ENCODE measurements at places on chromosomes 3 and 15.

GRCh38 chr3:13023971-13024764, 49.1 kb downstream of the IQSEC1 start:
- no peak for DNase-seq

DNA sequence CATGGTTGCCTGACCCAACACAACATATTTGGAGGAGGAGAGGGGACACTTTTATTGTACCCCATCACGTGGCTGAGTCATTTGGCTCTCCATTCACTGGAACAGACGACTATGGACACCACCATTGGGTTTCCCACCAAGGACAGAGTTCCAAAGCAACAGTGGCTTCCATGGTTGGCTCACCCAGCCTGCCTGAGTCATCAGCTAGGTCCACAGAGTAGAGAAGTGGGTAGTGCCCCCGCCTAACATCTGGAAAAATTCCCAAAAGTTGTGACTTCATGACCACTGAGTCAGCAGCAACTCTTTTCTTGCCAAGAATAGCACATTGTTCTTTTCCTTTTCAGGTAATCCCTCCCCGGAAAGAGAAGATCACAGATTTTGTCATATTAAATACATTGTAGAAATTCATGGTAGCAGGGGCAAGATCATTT, 3.0 kb upstream of the PPP1R2 start:
- no peak for DNase-seq

GRCh38 chr3:106560451-106560966, 691.7 kb upstream of the CBLB start:
- DNase-seq: no peak

DNA sequence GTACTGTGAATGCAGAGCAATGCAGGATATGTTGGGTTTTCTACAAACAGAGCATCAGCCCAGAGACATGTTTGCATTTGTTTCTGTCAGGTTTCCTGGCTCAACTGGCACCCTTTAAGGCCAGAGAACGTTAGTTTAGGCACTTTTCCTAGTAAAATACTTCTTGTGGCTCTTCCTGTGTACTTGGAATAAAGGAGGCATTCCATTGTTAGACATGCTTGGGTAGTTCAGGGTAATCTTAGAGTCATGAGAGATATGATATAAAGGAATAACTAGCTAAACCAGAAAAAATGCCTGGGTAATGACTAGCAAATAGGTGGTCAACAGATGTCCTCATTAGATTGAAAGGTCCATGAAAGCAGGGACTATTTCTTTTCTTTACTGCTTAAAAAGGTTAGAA, 60.4 kb upstream of the RBM5 start:
- no peak for DNase-seq

DNA sequence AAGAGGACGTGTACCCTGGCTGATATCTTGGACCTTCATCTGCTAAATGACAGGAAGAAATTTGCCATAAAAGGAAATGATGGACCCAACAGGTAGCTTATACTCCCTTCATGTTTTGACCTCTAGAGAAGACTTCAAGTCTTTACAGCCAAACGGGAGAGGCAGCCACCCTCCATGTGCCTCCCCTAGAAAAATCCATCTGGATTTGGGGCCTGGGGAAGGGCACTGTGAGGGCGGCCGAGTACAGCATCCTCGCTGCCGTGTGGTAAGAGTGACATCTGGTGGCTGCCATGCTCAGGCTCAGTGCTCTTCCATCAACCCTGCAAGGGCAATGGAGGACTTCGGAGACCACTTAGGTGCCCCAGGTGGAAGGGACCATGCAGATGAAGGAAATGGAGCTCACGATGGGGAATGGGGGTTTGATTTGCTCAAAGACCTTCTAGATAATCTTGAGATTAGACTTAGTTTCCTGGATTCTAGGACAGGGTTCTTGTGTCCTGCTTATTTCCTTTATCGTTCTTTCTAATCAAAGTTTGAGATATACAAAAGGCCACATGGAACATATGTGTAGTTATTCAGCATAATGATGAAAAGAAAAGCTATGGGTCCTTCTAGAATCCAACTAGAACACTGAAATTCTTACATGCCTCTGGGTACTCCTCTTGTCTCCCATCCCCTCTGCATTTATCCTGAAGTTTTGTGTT, 44.4 kb downstream of the AQP9 start:
- DNase-seq: no peak

GRCh38 chr3:13559764-13560525, 11.0 kb downstream of the FBLN2 start:
- no peak for DNase-seq

DNA sequence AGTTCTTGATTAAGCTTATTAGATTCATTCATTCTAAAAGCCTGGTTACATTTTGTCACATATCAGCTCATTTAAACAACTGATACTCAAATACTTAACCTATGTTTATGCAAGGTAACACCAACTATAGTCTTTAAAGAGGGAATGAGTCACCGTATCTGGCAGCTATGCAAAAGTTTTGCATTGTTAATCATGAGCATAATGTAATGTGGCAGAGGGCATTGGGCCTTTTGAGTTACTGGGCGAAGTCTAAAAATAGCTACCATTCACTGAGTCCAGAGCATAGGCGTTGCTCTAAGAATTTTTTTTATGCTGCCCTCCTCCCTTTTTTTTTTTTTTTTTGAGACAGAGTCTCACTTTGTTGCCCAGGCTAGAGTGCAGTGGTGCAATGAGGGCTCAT, 277.7 kb upstream of the ZNF717 start:
- DNase-seq: no peak
